ENCODE measurements at places on chromosomes 2 and 18.

- no peak for DNase-seq
These were observed 3.9 kb downstream of the ANKRD44 start for GRCh38 chr2:197306696-197307040.

- DNase-seq: no peak
These were observed 88.6 kb upstream of the RPE start for GRCh38 chr2:209913786-209914345.

- DNase-seq: peak; percentile 49
These were observed 131.4 kb upstream of the SLC1A4 start for GRCh38 chr2:64857581-64858471.

DNA sequence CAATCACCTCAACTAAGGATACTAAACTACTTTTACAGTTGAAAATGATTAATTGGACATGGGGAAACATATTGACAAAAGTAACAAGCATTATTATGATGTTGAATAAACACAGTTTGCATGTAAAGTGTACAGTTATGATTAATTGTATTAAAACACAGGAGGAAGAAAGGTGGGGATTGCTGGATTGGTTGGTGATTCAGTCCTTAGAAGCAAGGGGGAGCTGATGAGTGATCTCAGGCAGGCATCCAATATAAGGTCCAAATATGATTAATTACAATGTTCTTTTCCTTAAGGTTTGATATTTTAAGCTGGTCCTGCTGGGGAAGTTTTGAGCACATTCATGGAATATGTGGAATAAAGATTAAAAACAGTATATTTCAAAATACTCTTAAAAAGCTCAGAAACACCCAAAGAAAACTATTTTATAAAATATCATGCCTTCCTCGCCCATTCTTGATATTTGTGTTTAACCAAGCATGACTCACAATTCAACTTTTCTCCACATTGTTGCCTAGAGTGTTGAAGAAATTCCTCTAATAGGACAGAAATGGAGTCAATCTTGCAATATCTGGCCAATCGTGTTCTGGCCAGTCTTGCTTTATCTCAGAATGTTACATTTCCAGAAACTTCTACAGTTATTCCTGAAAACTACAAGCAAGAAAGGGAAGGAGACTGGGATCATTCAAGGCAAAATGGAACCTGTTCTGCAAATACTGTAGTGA, 268.2 kb downstream of the RPIA start:
- DNase-seq: no peak

DNA sequence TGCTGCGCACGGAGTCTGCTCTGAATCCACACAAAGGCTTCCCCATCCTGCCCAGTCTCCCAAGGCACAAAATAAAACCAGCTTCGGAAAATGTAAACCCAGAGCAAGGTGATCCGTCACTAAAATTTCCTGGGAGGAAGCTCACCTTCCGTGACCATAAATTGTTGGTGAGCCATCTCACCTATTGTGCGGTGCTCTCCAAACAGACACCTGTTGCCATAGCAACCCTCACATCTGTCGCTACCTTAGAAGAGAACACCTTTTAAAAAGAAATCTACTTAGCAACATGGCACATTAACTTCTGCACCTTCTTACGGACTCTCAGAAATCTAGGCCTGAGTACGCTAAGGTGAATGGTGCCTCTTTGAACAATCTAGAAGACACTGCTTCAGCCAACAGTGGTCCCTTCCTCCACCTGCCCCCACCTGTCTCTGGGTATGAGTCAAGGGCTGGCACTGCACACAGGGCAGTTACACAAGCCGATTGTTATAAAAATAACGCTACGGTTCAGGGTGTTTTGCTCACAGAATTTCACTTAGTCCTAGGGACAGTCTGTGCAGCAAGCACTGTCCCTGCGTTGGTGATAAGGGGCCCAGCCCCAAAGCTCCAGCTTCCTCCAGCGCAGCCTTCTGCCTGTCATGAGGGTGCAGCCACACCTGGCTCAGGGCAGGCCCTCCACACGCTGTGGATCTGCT, 114.9 kb upstream of the ID2 start:
- DNase-seq: no peak

DNA sequence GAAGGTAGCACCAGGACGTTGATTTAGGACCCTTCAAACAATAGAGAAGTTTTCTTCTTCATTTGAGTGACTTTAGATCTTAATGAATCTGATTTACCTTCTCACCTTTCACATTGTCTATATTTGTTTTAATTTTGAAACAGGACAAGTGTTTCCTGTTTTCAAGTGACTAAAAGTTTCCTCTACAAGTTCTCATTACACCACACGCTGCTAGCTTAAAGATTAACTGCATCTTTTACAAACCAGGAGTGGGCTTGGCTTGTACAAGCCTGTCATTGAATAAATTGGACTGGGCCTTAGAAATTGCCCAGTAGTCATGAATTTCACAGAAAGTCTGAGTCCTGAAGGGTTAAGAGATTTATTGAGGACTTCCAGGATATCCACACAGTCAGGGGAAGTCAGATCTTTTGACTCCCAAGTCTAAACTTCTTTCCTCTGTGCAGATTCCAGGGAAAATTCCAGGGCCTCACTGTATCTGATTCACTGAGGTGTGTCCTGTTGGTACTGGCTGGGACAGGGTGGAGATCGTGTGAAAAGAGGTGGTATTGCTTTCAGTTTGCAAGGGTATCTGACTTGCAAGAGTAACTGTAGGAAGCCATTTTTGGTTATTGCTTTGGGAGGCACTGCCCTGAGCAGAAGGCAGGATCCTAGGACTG, 3.4 kb downstream of the SGPP2 start:
- no peak for DNase-seq

DNA sequence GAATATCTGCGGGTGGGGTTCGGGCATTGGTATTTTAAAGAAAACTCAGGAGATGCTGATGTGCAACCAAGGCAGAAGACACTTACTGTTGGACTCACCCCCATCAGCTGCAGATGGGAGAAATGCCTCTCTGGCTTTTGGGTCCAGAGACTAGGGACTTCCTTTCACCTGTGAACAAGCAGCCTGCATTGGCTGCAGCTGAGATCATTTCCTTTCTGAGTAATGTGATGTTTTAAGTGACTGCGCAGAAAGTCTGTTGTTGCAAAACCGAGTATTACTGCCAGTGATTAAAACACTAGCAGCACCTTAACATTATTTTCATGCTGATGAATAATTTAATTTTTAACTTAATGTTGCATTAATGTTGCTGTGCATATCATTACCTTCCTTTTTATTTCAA, 143.0 kb downstream of the TSN start:
- DNase-seq: no peak

DNA sequence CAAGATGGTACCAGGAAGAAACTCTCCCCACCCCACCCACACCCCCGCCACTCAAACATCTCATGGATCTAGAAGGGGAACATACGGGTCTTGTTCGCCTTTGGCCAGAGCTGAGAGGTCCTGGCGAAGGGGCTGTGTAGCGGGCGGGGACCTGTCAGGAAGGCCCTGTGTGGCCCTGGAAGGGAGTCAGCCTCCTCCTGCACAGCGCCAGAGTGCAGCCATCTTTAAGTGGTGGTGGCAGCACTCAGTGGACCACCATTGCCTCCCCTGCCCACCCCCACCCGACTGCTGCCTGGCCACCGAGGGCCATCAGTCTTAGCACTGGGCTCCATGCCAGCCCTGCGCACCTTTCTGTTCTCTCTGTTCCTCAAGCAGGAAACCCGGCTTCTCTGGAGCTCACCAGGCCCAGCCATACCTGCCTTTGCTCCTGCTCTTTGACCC, 11.6 kb upstream of the FAHD2A start:
- no peak for DNase-seq

DNA sequence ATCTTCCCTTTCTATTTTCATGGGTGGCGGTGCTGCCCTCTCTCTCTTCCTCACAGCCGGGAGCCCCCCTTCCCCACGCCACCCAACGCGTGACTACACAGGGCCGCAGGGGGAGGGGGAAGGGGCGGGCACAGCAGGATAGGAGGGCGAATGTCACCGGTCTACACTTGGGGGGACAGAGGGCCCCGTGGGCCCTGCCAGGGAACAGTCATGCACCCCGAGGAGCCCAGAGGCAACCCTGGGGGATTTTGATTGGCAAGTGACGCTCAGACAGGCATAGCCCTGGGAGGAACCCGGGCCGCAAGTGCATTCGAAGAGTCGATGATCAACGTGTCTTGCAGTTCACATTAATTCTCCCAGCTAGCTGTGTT, 91.1 kb upstream of the ANKRD30BL start:
- no peak for DNase-seq

DNA sequence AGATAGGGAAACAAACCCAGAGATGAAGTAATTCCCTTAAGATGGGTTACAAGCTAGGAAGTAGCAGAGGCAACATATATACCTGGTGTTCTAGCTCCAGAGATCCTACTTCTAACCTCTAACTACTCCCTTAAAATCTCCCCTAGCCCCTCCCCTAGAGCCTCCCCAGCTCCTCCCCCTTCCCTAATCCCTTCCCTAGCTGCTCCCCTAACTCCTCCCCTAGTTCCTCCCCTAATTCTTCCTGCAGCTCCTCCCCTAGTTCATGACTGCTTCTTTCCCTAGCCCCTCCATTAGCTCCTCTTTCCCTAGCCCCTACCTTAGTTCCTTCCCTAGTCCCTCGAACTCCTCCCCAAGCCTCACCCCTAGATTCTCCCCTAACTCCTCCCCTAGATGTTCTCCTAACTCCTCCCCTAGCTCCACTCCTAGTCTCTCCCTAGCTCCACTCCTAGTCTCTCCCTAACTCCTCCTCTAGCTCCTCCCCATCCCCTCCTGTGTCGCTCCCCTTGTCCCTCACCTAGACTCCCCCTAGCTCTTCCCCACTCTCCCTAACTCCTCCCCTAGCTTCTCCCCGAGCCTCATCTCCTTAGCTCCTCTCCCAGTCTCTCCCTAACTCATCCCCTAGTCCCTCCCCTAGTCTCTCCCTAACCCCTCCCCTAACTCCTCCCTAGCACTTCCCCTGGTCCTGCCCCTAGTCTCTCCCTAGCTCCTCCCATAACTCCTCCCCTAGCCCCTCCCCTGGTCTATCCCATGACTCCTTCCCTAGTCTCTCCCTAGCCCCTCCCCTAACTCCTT, 108.9 kb downstream of the CD226 start:
- no peak for DNase-seq

GRCh38 chr2:169819106-169819505, 5.6 kb downstream of the METTL5 start:
- no peak for DNase-seq

- DNase-seq: no peak
These were observed 24.8 kb upstream of the STARD7 start for GRCh38 chr2:96233436-96233835.

DNA sequence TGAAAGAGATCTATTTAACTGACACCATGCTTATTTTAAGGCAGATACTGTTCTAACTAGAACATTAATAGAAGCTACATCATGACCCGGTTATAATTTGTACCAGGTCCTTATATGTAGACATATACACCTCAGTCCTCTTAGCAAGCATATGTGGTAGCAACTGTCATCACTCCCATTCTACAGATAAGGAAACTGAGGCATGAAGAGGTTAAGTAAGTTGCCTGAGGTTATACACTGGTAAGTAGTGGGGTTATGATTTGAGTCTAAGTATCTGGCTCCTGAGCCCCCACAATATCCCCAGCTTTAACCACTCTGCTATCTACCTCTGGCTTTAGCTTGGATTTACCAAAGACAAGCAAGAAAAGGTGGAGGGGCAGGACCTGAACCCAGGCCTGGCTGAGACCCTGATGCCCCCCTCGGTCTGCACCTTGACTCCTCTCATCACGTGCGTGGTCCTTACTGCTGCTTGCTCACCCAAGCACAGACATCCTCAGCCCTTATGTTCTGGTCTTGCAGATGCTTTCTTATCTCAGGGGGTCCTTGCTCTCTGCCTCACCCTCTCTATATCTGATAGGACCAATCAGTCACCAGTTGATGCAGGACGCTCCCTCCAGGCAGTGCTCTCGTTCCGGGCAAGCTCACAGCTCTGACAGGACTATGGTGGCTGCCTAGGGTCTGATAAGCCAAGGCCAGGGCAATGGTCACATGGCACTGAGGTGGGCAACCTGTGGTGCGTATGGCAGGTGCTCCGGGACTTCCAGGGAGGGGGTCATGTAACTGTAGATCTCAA, 4.0 kb downstream of the DYSF start:
- no peak for DNase-seq

GRCh38 chr2:169193618-169194017, 124.3 kb downstream of the DHRS9 start:
- peak; percentile 42 for DNase-seq

- DNase-seq: peak; percentile 86
These were observed 36.7 kb upstream of the AGPS start for GRCh38 chr2:177355874-177356273.

DNA sequence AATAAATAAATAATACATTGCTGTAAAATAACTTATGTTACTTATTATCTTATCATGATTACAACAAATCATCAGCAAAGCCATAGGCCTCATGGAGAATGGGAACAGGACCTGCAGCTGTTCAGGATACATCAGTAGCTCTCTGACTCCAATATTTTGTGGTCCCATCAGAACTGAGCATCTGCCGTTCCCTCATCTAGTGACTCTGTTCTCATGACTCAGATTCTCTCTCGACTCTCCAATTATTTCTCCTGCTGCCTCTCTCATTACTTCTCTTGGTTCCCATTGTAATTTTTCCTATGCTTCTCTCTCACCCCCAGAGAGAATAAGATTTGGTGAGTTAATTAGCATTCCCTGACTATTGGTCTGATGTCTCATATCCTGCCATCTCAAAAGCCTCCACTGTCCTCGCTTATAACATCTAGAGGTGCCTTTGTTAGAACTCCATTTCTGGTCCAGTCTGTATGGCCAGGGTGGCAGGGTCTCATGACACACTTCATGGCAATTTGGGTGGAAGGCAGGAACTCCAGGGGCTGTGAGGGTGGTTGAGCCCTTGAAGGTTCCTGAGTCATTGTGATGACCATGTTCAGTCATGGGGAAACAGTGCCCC, 78.0 kb upstream of the TANC1 start:
- peak; percentile 58 for DNase-seq

GRCh38 chr2:231720292-231720986, 12.1 kb downstream of the PTMA start:
- DNase-seq: no peak

GRCh38 chr2:22719396-22719795, 665.6 kb upstream of the KLHL29 start:
- no peak for DNase-seq

DNA sequence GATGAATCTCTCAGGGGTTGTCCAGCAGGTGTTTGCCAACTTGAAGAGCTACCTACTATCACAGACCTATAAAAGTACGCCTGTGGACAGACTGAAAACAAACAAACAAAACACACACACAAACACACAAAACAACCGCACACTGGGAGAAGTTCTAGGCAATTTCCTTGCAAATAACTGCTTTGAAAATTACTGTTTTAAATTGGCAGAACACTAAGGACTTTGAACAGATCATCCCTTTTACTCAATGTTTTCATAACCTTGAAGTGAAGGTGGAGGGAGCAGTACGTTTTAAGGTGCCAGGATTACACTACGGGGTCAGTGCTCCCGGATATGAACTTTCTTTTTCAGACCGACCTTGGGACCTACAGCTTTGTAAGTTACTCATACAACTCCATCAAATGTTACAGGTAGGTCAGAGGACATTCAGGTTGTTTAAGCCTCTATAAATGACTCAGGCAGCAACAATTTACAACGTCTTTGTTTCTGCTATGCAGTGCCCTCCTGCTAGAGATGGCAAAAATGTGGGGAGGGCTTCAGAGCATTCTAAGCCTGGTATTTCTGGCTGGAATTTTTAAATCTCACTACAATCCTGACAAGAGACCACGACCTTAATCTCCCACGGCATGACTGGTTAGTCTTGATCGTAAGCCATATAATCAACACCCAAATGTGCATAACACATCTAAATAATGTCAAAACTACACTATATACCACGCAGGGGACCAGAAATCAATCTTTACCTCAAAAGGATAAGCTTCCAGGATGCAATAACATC, 1.4 kb upstream of the SLC20A1 start:
- DNase-seq: no peak

GRCh38 chr18:21162786-21163185, 51.2 kb upstream of the ROCK1 start:
- no peak for DNase-seq

GRCh38 chr2:68094111-68094510, 31.3 kb upstream of the C1D start:
- DNase-seq: no peak
